ENCODE measurements at places on chromosomes 12 and 14. TPM values are rescaled to one million over a fixed set of nuclear protein-coding genes. Genes with fewer than 3 reads are reported as not detected.

DNA sequence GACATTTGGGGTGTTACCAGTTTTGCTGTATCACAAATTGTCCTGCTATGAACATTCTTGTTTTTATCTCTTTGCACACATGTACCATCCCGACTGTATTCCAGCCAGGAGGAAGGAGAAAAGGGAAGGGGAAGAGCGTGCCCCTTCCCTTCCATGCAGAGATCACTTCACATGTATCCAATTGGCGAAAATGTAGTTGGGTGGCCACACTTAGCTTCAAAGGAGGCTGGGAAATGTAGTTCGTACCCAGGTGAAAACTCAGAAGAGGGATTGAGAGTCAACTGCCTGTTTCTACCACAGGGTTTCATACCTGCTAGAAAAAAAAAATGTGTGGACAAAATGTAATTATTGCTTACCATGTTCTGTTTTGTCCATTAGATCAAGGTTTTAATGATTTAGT lies 189.1 kb upstream of the PELI2 start:
- H3K36me3 ChIP-seq = no peaks in the 10 kb centered on the region
- H3K4me1 ChIP-seq = no peaks in the 10 kb centered on the region
- H3K4me3 ChIP-seq = no peak overlapping the region
- no peaks in the 10 kb centered on the region for H3K27me3 ChIP-seq

GRCh38 chr14:74459289-74459946 lies 33.4 kb upstream of the SYNDIG1L start:
- no peaks in the 10 kb centered on the region for H3K4me1 ChIP-seq
- no peaks in the 10 kb centered on the region for H3K27me3 ChIP-seq
- no peak overlapping the region for H3K4me3 ChIP-seq
- no peaks in the 10 kb centered on the region for H3K36me3 ChIP-seq

DNA sequence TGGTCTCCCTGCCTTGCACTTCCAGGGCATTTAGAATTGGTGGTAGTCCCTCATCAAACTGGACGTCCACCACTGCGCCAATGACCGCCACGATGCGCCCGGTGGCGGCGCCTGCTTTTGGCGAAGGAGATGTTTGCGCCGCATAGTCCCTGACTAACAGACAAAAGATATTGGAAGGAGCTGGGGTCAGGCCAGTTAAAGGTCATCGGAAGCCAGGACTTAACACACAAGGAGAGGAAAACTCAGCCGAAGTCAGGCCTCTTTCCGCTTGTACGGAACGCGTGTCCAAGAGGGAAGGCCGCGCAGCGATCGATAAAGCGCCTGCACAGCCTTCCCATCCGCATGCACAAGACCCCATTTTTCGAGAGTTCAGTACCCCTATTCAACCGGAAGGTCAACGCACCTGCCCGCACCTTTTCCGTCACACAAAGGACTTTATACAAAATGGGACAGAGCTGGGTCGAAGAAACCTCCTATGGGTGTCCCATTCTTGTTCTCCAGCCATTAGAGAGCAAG lies 525 bp downstream of the ATP5F1B start:
- peak overlapping the region; percentile 91 for H3K27ac ChIP-seq
- H3K27me3 ChIP-seq = no peaks in the 10 kb centered on the region
- H3K4me3 ChIP-seq = peak overlapping the region; percentile 92
- peaks cover 34% of the 10 kb centered on the region for H3K36me3 ChIP-seq
- DNase-seq = no peak
- peaks cover 8% of the 10 kb centered on the region for H3K4me1 ChIP-seq

- H3K27ac ChIP-seq = no peak overlapping the region
- no peaks in the 10 kb centered on the region for H3K27me3 ChIP-seq
- H3K4me3 ChIP-seq = no peak overlapping the region
- no peaks in the 10 kb centered on the region for H3K4me1 ChIP-seq
- DNase-seq = no peak
- H3K36me3 ChIP-seq = no peaks in the 10 kb centered on the region
Observed at GRCh38 chr14:102283631-102284129, 21.3 kb downstream of the MOK start.

DNA sequence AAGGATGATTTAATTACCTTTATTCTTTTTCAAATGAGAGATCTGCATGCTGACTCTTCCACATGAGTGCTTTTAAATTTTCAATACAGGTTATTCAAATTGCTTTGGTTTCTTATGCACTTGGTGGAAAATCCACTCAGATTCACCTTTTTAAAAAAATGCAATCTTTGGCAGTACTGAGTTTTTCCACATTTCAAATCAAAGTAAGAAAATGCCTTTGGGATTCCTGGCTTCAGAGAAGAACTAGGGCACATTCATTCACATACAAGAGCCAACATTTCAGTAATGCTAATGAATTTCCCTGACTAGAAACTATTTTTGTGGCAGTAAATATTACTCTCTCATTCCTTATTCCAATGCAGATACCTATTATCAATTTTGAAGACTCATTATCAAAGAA lies 342.2 kb downstream of the ETNK1 start:
- H3K27ac ChIP-seq = no peak overlapping the region
- DNase-seq = no peak
- no peak overlapping the region for H3K4me3 ChIP-seq
- H3K36me3 ChIP-seq = no peaks in the 10 kb centered on the region
- peaks cover 7% of the 10 kb centered on the region for H3K4me1 ChIP-seq
- H3K27me3 ChIP-seq = no peaks in the 10 kb centered on the region

DNA sequence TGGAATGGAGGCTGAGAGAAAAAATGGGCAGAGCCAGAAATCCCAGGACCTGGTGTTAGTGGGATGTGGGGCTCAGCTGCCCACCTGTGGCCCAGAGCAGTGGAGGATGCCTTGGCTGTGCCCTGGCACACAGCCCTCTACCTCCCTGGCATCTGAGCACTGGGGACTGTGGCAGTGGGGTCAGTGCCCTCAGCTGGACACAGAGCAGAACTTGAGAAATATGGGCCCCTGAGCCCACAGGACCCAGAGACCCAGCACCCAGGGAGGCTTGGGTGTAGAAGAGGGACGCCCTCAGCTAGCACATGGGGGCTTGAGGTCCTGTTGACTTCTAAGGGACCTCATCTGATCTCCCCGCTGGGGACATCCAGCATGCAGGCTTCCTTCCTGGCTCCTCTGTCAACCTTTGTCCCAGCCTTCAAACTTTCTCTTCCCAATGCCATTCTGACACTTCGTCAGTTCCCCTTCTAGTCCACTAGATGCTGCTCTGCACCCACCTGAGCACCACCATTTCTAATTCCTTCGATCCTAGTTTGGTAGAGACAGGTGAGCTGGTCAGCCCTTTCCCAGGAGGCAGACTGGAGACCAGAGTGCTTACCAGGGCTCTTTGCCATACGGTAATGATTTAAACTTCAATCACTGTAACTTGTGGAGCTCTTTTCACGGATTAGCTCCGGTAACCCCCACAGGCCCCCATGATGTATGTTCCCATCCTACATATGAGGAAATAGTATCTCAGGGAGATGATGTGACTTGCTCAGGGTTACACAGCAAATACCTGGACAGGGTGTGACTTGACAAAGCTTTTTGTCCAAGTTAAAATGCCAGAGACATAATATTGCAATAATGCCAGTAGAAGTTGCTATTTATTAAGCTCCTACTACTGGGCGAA lies 143.7 kb downstream of the ASCL4 start:
- no peaks in the 10 kb centered on the region for H3K27me3 ChIP-seq
- no peak overlapping the region for H3K27ac ChIP-seq
- DNase-seq = no peak
- H3K36me3 ChIP-seq = no peaks in the 10 kb centered on the region

GRCh38 chr12:102806110-102806509 lies 110.9 kb downstream of the PAH start:
- no peak overlapping the region for H3K4me3 ChIP-seq
- H3K36me3 ChIP-seq = no peaks in the 10 kb centered on the region
- H3K27ac ChIP-seq = no peak overlapping the region
- H3K4me1 ChIP-seq = no peaks in the 10 kb centered on the region
- DNase-seq = no peak

DNA sequence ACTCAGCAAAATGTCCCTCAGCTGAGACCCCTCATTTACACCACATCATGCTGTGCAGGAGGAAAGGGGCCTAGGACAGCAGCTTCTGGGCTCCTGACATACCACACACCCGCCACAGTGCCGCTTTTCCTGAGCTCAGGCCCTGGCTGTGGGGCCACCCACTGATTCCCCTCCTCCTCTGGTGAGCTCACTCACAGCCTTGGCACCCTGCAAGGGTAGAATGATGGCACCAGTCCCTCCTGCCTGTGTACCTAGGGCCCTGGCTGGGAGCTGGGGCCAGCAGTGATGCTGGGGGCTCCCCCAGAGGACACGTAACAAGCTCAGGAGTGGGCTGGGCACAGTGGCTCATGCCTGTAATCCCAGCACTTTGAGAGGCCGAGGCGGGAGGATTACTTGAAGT lies 44.4 kb downstream of the PLEKHD1 start:
- no peaks in the 10 kb centered on the region for H3K4me1 ChIP-seq
- no peaks in the 10 kb centered on the region for H3K36me3 ChIP-seq
- H3K27me3 ChIP-seq = no peaks in the 10 kb centered on the region
- no peak overlapping the region for H3K27ac ChIP-seq
- DNase-seq = no peak

- DNase-seq = no peak
- H3K4me1 ChIP-seq = no peaks in the 10 kb centered on the region
- no peaks in the 10 kb centered on the region for H3K36me3 ChIP-seq
- H3K27me3 ChIP-seq = no peaks in the 10 kb centered on the region
- no peak overlapping the region for H3K27ac ChIP-seq
- H3K4me3 ChIP-seq = no peak overlapping the region
Observed at GRCh38 chr14:24888532-24888931, 161.4 kb downstream of the STXBP6 start.

GRCh38 chr12:40207551-40207950 lies 17.2 kb upstream of the LRRK2 start:
- no peaks in the 10 kb centered on the region for H3K27me3 ChIP-seq
- no peak for DNase-seq
- no peaks in the 10 kb centered on the region for H3K36me3 ChIP-seq
- no peaks in the 10 kb centered on the region for H3K4me1 ChIP-seq

- no peak overlapping the region for H3K4me3 ChIP-seq
- no peak for DNase-seq
- no peak overlapping the region for H3K27ac ChIP-seq
- H3K4me1 ChIP-seq = peaks cover 38% of the 10 kb centered on the region
Observed at GRCh38 chr12:116306968-116307367, 29.5 kb upstream of the MED13L start.

GRCh38 chr14:96362965-96363750 lies at the start of the genes ATG2B and GSKIP:
ATG2B (minus strand) TSS chr14:96363341; CDS start chr14:96362976, 365 bp downstream.
GSKIP (plus strand) TSS chr14:96363526; CDS start chr14:96382248, 18,722 bp downstream.
- peak within 1 kb of the TSS; percentile 89 for H3K27ac ChIP-seq
- no peaks in the 10 kb centered on the region for H3K27me3 ChIP-seq
- no peaks in the 10 kb centered on the region for H3K36me3 ChIP-seq
- DNase-seq = peak; percentile 72
- peaks cover 19% of the 10 kb centered on the region for H3K4me1 ChIP-seq

DNA sequence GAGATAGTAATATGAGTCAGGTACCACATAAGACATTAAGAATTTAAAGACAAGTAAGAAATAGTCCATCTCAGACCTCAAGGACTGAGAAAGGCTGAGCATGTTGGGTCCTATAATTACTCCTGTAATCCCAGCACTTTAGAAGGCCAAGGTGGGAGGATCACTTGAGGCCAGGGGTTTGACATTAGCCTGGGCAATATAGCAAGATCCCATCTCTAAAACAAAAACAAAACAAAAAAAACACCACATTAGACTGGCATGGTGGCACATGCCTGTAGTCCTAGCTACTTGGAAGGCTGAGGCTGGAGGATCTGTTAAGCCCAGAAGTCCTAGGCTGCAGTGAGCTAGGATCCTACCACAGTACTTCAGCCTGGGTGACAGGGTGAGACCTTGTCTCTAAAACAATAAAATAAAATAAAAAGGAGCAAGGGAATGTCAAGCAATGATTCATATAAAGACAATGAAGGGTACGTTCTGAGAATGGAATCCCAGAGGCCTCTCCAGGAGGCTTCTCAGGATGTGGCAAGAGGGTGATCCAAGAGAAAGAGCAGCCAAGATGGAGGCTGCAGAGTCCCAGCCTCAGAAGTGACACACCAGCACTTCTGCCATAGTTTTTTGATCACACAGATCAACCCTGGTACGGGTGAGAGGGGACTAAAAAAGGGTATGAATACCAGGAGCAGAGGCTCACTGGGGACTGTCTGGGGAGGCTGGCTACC lies 206.4 kb downstream of the CRADD start:
- H3K27me3 ChIP-seq = no peaks in the 10 kb centered on the region
- no peak overlapping the region for H3K4me3 ChIP-seq
- DNase-seq = no peak
- H3K27ac ChIP-seq = no peak overlapping the region
- H3K36me3 ChIP-seq = no peaks in the 10 kb centered on the region

DNA sequence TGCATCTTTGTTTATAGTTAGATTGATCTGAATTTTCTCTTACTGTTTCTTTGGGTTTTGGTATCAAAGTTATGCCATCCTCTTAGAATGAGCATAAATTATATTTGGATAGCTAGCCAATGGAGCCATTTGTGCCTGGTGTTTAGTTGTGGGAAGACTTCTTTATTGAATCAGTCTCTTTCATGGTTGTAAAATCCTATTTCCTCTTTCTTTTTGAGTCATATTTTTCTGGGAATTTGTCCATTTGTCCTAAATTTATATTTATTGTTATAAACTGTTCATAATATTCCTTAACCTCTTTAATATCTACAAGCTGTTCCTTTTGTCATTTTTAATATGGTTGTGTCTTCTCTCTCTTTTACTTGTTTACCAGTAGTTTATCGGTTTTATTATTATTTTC lies 462.5 kb downstream of the AEBP2 start:
- no peak overlapping the region for H3K4me3 ChIP-seq
- no peak for DNase-seq
- H3K27ac ChIP-seq = peak overlapping the region; percentile 54
- peaks cover 19% of the 10 kb centered on the region for H3K4me1 ChIP-seq
- H3K36me3 ChIP-seq = no peaks in the 10 kb centered on the region

GRCh38 chr14:32627545-32628298 lies 298.6 kb downstream of the AKAP6 start:
- H3K4me1 ChIP-seq = peaks cover 23% of the 10 kb centered on the region
- no peaks in the 10 kb centered on the region for H3K27me3 ChIP-seq
- no peaks in the 10 kb centered on the region for H3K36me3 ChIP-seq
- H3K27ac ChIP-seq = no peak overlapping the region

GRCh38 chr14:51092965-51093364 lies 1.9 kb downstream of the TRIM9 start:
- DNase-seq = no peak
- H3K27ac ChIP-seq = no peak overlapping the region
- H3K36me3 ChIP-seq = no peaks in the 10 kb centered on the region
- peaks cover 7% of the 10 kb centered on the region for H3K27me3 ChIP-seq

DNA sequence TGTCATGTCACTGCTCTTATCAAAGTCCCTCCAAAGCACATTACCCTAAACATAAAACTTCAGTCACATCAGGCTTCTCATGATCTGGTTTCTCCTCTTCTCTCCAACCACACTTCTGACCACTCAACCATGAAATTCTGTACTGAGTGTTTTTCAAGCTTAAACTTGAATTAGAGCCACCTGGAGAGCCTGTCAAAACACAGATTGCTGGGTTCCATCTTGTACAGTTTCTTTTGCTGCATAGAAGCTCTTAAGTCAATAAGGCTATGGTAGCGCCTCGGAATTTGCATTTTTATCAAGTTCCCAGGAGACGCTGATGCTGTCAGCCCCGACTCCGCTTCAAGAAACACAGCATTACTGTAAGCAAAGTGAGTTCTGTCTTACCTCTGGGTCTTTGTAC lies 16.4 kb upstream of the SRRM4 start:
- no peaks in the 10 kb centered on the region for H3K27me3 ChIP-seq
- no peak for DNase-seq
- H3K4me1 ChIP-seq = no peaks in the 10 kb centered on the region
- no peak overlapping the region for H3K4me3 ChIP-seq
- no peak overlapping the region for H3K27ac ChIP-seq
- no peaks in the 10 kb centered on the region for H3K36me3 ChIP-seq

Gene ERC1
- total RNA-seq = 80.0 TPM

Gene KRT85
- total RNA-seq = not detected

Gene MMP14
- total RNA-seq = 160 TPM

Gene GPX2
- total RNA-seq = not detected

Gene ACTR10
- 78.5 TPM for total RNA-seq

Gene LRP1-AS
- not detected for total RNA-seq

Gene PRKD1
- total RNA-seq = 34.0 TPM

Gene ACOT6
- not detected for total RNA-seq

Gene KNTC1
- 24.4 TPM for total RNA-seq

Gene ABHD12B
- not detected for total RNA-seq
